NCI-H1436 (cell line): ENCODE measurements at places on chromosomes 2 and 18.

- DNase-seq: no peak
These were observed 40.8 kb downstream of the RAB10 start for GRCh38 chr2:26074676-26075075.

GRCh38 chr2:199911877-199912161 is 726 bp downstream of the C2orf69 start:
- DNase-seq: no peak

- no peak for DNase-seq
These were observed 3.7 kb upstream of the IL1RN start for GRCh38 chr2:113123726-113124125.

DNA sequence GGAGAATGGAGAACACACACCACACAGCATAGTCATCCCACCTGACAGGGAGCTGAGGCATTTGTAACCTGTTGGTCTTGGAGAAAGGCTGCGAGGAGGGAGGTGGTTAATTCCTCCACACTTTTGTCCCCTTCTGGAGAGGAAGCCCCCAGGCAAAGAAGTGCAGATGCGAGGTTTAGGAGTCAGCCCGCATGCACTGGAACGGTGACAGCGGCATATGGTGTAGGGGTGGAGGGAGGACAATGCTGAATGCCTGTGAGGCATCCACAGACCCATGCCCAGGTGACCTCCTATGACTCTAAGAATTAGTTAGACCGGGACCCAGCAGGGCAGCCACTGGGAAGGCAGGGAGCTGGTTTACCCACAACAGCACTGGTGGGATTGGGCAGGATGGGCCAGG is 12.2 kb downstream of the SPATA3 start:
- DNase-seq: no peak

DNA sequence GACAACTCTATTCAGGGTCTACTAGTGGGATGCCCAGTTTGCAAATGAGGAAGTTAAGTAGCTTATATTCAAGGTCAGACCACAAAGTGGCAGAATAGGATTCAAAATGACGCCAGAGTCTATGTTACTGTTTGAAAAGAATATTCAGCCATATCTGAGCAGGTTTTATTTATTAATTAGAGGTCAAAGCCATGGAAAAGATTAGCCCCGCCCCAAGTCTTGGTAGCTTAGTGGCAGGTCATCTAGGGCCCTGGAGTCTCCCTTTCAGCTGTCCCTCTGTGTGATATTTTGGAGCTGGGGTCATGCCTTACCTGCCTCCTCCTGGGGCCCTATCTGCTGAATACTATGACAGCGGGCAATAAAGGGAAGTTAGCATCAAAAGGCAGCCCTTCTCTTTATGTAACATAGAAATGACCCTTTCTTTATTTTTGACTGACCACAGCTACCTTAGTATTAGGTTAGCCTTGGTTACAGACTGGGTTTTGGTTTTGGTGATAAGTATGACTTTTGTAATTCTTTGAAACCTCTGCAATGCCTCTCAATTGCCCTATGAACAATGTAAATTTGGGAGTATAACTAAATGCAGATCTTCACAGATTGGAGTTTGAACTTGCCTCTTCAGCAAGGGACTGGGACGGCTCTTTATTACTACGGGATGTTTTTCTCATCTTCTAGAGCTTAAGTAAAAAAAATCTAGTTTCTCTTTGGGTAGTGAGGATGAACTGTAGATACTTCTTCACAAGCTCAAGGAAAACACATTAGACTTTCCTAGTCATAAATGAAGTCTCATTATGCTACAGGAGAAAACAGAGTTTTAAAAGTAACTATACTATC is 153.0 kb upstream of the ITGA4 start:
- no peak for DNase-seq

- DNase-seq: no peak
These were observed 66.6 kb downstream of the MYOM1 start for GRCh38 chr18:3153107-3153704.

GRCh38 chr2:40666398-40666797 is 214.5 kb upstream of the SLC8A1 start:
- DNase-seq: no peak

DNA sequence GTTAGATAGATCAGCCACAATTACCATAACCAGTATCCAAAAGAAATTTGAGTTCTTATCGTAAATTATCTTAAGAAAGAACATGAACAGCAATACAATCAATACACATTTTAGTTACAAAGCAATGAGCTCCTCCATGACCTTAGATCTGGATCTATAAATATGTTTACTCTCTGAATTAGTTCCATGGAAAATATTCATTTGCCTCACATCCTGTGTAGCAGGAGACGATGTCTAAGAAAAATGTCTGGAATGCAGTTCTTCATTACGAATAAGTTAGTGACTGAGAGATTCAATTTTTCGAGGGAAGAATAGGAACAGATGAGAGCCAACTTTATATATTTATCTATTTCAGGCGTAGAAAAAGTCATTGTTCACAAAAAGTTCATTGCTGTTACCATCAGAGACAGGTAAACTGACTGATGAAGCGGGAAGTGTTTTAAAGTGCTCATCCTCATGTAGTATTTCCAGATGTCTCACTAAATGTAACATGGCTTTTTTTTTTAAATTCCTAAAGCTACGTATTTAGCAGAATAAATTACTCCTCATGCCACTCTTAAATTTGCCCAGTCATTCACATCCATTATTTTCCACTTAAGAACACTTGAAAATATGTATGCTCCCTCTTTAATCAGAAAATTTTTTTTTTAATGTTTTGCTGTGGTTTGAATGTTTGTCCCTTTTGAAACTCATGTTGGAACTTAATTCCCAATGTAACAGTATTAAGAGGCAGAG is 106.5 kb upstream of the SCN1A start:
- DNase-seq: no peak

GRCh38 chr2:18560797-18561085 is 288 bp upstream of the RDH14 start:
- no peak for DNase-seq

DNA sequence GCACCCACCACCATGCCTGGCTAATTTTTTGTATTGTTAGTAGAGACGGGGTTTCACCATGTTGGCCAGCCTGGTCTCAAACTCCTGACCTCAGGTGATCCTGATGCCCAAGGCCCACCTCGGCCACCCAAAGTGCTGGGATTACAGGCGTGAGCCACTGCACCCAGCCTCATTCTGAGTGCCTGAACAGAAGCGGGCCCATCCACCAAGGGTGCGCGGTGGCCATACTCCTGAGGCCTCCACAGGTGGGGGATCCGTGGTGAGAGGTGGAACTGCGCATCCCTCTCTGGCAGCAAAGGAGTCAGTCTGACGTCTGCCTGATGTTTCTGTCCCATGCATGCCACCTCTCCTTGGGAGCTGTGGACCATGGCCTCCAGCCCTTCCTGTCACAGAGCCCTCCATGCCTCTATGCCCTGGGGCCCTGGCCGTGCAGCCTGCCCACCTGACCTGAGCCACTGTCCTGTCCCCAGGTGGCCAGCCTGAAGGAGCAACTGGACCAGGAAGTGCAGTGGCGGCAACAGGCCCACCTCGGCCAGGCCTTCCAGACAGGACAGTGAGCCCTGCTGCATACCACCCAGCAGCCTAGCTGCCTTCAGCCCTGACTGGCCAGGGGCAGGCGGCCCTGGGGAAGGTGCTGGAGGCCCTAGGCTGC is 7.6 kb upstream of the SNED1 start:
- DNase-seq: no peak

DNA sequence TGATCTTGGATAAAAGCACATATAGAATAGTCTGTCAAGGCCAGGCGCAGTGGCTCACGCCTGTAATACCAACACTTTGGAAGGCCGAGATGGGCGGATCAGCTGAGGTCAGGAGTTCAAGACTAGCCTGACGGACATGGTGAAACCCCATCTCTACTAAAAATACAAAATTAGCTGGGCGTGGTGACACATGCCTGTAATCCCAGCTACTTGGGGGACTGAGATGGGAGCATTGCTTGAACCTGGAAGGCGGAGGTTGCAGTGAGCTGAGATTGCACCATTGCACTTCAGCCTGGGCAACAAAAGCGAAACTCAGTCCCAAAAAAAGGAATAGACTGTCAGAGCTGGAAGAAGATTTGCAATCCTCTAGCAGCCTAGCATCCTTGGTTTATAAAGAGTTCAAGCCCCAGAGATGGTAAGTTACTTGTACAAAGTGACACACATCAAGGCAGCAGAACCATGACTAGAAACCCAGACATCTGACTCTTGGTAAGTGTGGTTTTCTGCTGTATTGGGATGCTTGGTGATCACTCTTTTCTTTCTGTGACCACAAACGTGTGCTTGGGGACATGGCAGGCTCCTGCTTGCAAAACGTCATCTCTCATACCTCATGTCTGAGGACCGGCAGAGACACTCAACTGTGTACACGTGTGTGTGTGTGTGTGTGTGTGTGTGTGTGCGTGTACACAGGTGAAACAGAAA is 69.0 kb downstream of the OSBPL6 start:
- DNase-seq: no peak

DNA sequence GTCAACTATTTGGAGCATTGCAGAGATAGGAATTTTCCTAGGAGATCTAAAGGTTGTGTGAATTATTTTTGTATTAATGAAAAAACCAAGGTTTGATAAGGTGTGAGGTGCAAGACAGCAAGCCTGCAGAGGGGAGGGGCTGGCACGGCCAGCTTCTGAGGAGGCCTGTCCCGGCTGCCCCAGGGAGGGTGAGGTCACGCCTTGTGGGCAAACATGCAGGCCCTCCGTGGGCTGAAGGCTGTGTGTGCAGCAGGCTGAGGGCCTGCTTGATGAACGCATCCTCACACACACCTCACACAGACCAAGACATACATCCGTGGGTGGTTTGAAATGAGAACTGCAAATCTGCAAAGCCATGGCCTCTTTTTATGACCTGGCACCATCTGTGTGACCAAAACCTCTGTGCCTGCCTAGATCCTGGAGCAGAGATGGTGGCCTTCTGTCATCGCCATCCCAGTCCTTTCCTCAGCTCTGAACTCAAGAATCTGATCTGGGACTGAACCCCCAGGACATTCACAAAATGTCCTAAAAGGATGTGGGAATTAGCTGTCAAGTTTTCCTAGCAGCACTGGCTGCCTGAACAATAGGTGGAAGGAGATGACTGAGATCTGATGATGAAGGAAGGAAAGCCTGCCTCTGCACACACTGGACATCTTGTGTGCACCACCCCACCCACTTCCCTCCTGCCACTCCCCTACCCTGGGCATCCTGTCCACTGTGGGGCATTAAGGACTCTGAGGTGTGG is 102.4 kb upstream of the MGAT4A start:
- no peak for DNase-seq

DNA sequence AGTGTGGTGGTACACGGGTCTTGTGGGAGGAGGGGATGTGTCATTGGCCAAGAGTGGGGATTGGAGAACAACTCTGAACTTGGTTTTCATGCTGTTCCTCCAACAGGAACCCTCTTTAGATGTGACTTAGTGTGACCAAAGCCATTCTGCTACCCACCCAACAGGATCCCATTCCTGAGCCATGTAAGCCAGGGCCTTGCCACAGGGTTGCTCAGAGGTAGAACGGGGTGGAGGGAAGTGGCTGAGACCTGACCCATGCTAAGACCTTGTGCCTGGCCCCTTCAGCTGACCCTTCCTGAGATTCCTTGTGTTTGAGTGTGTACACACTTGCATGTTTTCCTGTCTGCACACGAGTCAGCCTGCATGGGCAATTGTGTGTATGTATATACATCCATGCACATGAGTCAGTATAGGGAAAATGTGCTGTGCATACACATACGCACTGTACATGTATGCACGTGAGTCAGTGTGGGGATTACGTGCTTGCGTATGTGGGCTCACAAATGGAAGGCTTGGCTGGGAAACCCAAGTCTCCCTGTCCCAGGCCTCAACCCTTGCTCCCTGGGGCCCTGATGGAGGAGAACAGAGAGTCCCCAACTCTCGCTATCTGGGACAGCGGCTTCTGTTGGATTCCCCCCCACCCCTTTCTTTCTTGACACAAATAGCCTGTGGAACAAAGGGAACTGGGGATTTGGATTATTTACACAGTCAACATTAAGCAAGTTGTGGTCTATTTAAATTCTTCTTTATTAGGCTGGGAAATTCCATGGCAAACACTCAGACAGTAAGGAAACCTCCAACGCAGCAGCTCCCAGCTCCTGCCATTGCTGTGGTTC is 339.8 kb downstream of the DYSF start:
- no peak for DNase-seq

DNA sequence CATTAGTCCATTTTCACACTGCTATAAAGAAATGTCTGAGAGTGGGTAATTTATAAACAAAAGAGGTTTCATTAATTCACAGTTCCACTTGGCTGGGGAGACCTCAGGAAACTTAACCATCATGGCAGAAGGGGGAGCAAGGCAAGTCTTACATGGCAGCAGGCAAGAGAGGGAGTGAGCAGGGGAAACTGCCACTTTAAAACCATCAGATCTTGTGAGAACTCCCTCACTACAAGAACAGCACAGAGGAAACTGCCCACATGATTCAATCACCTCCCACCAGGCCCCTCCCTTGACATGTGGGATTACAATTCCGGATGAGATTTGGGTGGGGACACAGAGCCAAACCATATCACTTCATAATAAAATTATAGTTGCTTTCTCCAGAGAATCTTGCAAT is 365.5 kb upstream of the ID2 start:
- DNase-seq: no peak

DNA sequence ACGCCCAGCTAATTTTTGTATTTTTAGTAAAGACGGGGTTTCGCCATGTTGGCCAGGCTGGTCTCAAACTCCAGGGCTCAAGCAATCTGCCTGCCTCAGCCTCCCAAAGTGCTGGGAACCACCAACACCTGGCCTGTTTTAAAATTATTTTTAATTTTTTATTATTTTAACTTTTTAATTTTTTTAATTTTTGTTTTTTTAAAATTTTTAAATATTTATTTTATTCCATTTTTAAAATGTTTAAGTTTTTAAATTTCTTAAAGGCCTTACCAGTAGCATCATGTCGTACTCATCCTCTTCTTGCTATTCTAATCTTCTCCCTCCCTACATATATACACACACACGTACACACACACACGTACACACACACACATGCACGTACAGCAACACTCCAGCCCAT is 1.4 kb downstream of the LYG1 start:
- no peak for DNase-seq

DNA sequence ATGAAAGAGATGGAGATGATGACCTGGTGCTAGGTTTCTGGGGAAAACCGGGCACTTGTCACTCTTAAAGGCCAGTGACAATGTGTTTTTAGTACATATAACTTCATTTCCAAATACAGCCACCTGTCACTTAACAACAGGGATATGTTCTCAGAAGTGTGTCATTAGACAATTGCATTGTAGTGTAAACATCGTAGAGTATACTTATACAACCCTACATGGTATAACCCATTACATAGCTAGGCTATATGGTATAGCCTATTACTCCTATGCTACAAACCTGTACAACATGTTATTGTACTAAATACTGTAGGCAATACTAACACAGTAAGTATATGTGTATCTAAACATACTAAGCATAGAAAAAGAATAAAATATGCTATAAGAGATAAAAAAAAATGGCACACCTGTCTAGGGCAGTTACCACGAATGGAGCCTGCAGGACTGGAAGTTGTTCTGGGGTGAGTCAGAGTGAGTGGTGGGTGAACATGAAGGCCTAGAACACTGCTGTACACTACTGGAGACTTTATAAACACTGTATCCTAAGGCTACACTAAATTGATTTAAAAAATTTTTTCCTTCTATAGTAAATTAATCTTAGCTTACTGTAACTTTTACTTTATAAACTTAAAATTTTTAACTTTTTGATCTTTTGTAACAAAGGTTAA is 123.2 kb downstream of the THADA start:
- DNase-seq: no peak

- no peak for DNase-seq
These were observed 1.9 kb downstream of the OTX1 start for GRCh38 chr2:63052411-63053080.

- DNase-seq: no peak
These were observed 72.8 kb upstream of the MC4R start for GRCh38 chr18:60445341-60445740.

- no peak for DNase-seq
These were observed 6.3 kb downstream of the MYO5B start for GRCh38 chr18:50188652-50189051.
